GF-D8 (cell line): ENCODE measurements at places on chromosomes 6 and 20.

DNA sequence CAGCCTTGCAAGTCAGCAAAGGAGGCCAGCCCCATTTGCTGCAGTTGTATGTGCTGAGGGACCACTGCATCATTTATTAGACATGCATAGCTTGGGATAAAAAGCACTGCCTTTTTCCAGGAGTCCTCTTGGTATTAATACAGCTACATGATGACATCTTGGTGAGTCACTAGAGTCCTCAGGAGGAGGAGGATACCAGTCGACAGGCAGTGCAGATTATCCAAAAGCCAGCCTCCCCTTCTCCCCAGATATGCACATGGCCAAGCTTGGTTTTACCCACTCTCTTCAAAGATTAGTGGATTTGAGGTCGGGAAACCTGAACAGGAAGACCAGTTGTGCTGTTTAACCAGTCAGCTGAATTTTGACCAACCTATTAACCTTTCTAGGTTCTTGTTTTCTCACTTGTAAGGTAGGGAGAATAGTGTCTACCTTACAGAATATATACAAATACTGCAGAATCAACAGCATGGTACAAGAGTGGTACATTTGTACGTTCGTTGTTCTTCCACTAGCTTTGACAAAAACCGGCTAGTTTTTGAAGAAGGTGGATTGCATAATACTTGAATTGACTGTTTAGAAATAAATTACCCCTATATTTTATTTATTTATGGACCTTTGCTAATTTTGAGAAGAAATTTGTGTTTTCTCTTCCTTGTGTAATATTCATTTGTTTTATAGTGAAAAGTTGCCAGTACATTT lies 31.9 kb downstream of the VAPB start:
- DNase-seq: no peak

DNA sequence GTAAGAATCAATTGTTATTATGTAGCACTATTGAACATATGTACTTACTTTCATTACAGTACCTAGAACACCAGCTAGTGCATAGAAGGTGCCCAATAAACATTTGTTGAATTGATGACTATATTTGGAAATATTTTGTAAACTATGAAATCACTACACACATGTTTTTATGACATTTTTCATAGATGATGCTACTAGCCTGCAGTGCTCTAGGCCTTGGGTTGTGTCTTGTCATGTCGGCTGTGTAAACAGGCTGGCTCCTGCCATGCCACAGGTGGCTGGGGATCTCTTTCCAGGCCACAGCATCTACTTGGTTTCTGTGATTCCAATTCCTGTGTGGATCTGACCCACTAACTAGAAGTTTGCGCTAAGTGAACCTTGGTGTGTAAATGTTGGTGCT lies 43.3 kb upstream of the EDN1 start:
- DNase-seq: no peak

DNA sequence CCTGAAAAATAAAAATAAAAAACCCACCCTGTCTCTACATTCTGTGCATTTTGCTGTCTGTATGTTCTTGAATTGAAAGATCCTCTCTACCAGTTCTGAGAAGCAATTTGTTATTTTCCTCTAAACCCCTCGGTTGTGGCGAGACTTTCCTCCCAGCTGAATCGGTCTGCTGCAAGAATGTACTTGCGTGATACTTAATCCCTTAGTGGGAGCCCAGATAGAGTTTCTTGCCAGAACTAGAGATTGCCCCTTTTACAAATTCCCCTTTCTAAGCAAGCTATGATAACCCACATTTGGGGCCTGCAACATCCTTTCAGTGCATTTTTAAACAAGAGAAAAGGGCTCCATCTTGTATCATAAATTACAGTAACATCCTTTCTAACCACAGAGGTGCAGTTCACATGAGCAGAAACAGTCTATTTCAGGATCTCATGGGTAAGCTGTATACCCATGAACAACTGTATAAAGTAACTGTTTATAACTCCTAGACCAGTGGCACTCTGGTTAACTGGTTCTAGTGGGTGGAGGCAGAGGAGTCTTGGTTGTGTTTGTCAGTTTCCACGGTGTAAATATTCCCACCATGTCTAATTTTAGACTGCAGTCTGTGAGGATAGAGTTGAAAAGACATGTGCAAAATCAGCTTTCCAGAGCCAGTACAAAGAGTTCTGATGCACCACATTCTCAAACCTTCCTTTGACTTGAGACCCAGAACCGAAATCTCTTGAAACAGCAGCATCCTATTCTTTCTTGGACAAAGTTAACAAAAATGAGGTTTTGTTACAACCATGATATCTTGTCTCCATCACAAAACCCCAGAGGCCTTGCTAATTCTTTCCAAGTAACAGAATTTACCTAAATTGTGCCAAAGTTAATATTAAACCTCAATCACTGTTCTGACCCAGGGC lies 113.1 kb upstream of the ZNF217 start:
- DNase-seq: no peak

GRCh38 chr6:14912226-14912625 lies 333.6 kb upstream of the JARID2 start:
- no peak for DNase-seq

GRCh38 chr6:31265926-31266325 lies 6.0 kb downstream of the HLA-C start:
- DNase-seq: no peak

DNA sequence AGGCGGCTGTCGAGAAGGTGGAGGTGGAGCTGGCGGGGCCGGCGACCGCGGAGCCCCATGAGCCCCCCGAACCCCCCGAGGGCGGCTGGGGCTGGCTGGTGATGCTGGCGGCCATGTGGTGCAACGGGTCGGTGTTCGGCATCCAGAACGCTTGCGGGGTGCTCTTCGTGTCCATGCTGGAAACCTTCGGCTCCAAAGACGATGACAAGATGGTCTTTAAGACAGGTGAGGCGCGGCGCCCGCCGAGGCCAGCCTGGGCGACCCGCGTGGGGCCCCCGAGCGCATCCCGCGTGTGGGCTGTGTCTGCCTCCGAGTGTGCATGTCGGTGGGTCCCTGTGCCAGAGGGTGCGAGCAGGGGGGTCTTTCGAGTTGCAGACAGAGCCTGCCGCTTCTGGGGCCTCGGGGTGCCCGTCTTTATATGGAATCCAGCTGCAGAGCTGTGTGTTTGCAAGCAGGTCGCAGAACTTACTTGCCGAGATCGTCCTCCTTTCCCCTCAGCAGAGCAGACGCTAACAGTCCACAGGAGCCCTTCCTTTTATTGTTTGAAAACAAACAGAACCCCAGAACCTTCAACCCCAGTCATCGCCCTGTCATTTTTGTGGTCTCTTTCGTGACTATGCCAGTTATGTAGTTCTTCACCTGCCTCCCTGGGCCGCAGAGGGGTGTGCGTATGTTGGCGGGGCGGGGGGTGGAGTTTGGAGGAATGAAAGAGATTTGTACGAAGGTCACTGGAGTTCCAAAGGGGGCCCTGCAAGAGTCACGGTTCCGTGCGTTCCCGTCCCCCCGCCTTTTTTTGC lies 766 bp downstream of the SLC16A10 start:
- DNase-seq: peak; percentile 14

- no peak for DNase-seq
Observed at GRCh38 chr6:135323979-135324378, 142.9 kb downstream of the MYB start.

- no peak for DNase-seq
Observed at GRCh38 chr20:57241363-57241991, 25.0 kb downstream of the BMP7 start.

- DNase-seq: no peak
Observed at GRCh38 chr20:9186396-9186795, 117.5 kb downstream of the PLCB4 start.

GRCh38 chr6:44708208-44708607 lies 320.7 kb downstream of the CDC5L start:
- DNase-seq: no peak

DNA sequence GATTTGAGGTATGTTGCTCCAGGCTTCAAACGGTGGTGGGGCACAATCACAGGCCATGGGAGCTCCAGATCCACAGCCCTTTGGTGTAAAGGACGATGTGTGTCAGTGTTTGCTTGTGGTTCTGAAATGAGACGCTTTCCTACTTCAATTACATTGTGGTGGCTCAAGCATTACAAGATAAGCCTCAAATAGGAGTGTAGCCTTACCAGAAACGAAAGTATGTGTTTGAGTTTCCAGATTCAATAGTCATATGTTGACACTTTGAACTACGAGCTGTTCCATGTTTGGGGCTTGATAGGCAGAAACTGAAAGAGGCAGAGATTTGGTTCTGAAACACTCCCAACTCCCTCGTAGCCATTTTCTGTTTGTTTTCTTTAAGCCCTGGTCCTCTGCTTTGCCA lies 187.1 kb downstream of the MYLK4 start:
- DNase-seq: no peak
